Stimulated activated naive B cell treated with anti-CD40 and anti-IgM and Interleukin-4, amounts not matched to agents 10 μg/mL and 1 μg/mL and 100 μg/mL, for 72 hours (primary cell): ENCODE measurements at places on chromosomes 5 and 9.

- DNase-seq, result no peak
Measured at GRCh38 chr5:150653145-150653761, 7.8 kb upstream of the MYOZ3 start.

- DNase-seq, result no peak
Measured at GRCh38 chr5:79791843-79792242, 102.2 kb downstream of the CMYA5 start.

DNA sequence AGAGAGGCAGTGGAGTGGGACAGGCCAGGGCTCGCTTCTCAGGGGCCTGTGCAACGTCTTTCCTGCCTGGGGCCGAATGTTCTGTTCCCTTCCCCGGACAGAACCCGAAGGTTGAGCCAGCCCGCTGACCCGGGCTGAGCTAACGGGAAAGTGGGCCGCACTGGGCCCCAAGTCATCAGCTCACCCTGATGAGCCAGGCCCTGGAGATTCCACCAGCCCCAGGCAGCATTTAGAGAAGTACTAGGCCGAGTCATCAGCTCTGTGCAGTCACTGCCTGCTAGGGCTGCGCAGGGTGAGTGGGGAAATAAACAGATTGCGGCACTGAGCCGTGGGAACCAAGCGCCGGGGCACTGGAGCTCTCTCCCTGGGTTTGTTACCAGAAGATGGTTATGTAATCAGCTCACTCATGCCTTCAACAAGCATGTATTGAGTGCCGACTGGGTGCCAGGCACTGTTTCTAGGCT lies 29.1 kb upstream of the DUSP1 start:
- DNase-seq, result no peak

GRCh38 chr5:157570531-157571200 lies 4.9 kb downstream of the ADAM19 start:
- DNase-seq, result no peak

GRCh38 chr5:69502767-69503488 lies 10.3 kb downstream of the OCLN start:
- no peak for DNase-seq

DNA sequence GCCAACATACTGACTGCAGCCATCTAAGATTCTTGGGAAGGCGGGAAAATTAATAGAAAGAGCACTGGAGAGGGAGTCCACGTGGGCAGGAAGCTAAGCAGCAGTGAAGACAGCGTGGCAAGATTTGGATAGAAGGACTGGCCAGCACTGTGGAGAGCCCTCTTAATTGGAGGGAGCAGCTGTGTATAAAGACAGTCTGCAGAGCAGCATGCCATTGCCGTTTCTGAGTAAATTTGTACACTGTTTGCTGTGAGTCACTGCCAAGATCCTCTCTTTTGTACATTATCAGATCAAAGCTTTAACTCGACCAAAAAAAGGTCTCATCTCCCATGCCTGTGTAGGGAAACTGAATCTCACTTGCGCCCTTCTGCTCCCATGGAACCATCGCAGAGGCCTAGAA lies 45.3 kb downstream of the INSYN2B start:
- DNase-seq, result no peak

- DNase-seq, result no peak
Measured at GRCh38 chr9:87447547-87448432, 49.9 kb upstream of the DAPK1 start.

- no peak for DNase-seq
Measured at GRCh38 chr5:125200866-125201373, 454.5 kb upstream of the ZNF608 start.

DNA sequence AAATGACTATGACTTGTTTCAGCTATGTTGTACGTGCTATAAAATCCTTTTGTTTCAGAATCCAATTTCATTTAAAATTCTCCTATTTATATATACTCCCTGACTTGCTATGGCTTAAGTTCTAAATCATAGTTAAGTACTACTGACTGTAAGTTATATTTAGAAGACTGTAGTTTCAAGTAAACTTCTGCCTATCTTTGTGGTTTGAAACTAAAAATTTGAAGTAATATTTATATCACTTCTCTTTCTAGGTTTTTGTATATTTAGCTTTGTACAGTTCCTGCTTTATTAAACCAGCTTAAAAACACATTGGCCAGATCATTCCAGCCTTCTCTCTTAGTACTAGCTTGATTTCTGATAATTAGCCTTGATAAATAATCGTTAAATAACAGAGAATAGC lies 196.3 kb downstream of the MLLT3 start:
- DNase-seq, result no peak

DNA sequence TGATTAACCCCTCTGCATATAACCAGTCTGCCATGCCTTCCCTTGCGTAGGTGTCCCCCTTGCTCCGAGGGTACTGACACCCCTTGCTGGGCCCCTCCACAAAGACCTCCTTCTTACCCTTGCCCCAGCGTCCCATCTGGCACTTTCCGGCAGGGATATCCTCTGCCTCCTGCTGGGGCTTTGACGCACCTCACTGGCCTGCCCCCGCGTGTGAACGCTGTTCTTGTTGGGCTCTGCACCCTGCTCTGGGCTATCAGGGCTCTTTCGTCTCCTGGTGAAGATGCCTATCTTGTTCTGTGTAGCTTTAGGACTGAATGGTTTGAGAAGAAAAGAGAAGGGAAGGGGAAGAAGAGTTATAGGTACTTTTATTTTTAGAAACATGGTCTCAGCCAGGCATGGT lies 53.0 kb downstream of the SUB1 start:
- no peak for DNase-seq

- no peak for DNase-seq
Measured at GRCh38 chr9:3842839-3843238, 317.0 kb upstream of the RFX3 start.

GRCh38 chr5:168776070-168776469 lies 196.9 kb upstream of the PANK3 start:
- no peak for DNase-seq

DNA sequence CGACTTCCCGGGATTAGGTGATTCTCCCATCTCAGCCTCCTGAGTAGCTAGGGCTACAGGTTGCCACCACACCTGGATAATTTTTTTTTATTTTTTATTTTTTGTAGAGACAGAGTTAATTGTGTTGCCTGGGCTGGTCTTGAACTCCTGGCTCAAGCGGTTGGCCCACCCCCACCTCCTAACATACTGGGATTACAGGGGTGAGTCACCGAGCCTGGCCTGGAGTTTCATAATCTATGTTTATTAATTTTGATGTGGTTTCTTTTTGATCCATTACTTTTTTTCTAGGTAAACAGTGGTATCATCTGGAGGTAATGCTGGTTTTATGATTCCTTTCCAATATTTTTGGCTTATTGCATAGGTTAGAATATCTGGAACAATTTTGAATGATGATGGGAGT lies 54.2 kb downstream of the KIAA1958 start:
- no peak for DNase-seq

- DNase-seq, result no peak
Measured at GRCh38 chr5:73336366-73336765, 112.2 kb downstream of the FOXD1 start.

DNA sequence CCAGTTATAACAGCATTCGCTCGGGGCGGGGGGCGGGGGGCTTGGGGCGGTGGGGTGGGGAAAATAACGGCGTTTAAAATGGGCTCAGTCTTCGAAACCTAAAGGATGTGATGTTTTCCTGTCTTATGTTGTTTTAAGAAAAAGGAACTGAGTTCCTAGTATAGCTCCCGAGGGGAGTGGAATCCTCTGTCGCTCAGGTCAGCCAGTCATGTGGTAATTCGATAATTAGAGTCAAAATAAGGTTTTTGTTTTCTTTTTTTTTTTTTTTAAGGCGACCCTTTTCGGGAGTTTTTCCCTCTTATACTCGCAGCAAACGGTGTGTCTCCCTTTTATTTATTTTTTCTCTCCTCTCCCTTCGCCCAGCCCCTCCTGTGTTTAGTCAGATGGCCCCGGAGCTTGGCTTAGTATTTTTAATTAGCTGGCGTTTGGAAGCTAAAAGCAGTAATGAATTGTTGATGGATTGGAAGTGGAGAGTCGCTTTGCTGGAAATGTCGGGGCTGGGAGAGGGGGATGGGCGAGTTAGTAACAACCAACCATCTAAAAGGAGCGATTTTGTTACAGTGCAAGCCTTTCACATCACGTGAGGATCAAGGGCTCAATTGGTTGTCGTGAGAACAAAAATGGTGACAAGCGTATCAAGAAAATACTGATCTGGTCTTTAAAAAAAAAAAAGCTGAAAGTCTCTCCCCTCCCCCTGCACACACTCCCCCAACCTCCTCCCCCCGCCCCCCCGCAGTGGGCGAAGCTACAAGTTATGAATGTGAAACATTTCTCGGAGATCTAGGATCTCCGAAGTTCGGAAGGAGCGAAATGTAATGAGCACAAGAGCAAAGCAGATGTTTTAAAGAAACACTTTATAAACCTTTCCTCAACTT lies 714 bp upstream of the ZNF608 start:
- DNase-seq, result peak; percentile 57

- DNase-seq, result no peak
Measured at GRCh38 chr9:84754881-84755280, 85.4 kb downstream of the NTRK2 start.

- no peak for DNase-seq
Measured at GRCh38 chr9:98861781-98862504, 54.5 kb downstream of the GALNT12 start.

DNA sequence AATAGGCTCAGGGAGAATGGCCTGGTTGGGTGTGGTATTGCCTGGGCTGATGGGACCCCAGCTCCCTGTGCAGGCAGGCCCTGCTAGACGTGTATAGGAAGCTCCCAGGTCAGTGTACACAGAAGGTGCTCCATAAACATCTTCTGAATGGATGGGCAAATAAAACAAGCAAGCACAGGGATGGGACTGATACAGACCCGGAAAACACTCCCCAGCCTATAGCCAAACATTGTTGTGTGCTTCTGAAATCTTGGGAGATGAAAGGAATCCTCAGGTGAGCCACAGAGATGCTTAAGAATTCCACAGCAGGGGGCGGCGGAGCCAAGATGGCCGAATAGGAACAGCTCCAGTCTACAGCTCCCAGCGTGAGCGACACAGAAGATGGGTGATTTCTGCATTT lies 151.8 kb downstream of the ENTREP1 start:
- no peak for DNase-seq
